ENCODE measurements at places on chromosomes 2 and 18. TPM values are rescaled to one million over a fixed set of nuclear protein-coding genes. Genes with fewer than 3 reads are reported as not detected.
A peak's percentile ranks its signal among the peaks of the same experiment; 100 is the strongest.

GRCh38 chr2:59806486-59806885 lies 747.0 kb downstream of the BCL11A start:
- DNase-seq = no peak
- no peaks in the 10 kb centered on the region for H3K27me3 ChIP-seq
- H3K4me3 ChIP-seq = no peak overlapping the region
- H3K36me3 ChIP-seq = peaks cover 5% of the 10 kb centered on the region
- H3K4me1 ChIP-seq = no peaks in the 10 kb centered on the region

- no peak for DNase-seq
- H3K36me3 ChIP-seq = no peaks in the 10 kb centered on the region
- H3K27me3 ChIP-seq = peaks cover 19% of the 10 kb centered on the region
- H3K4me1 ChIP-seq = no peaks in the 10 kb centered on the region
- H3K4me3 ChIP-seq = no peak overlapping the region
These were observed 256.4 kb downstream of the SP3 start for GRCh38 chr2:173708806-173709205.

The PLGLB1 gene
- polyA plus RNA-seq = 0.90 TPM

GRCh38 chr2:224778474-224778877 lies 62.3 kb upstream of the CCDC195 start:
- no peaks in the 10 kb centered on the region for H3K27me3 ChIP-seq
- no peaks in the 10 kb centered on the region for H3K4me1 ChIP-seq
- no peak overlapping the region for H3K27ac ChIP-seq
- H3K36me3 ChIP-seq = peaks cover 8% of the 10 kb centered on the region
- peak; percentile 50 for DNase-seq

- H3K4me3 ChIP-seq = no peak overlapping the region
- H3K27me3 ChIP-seq = no peaks in the 10 kb centered on the region
- no peak for DNase-seq
- peaks cover 16% of the 10 kb centered on the region for H3K36me3 ChIP-seq
These were observed 49.0 kb downstream of the SETBP1 start for GRCh38 chr18:44729631-44730101.

DNA sequence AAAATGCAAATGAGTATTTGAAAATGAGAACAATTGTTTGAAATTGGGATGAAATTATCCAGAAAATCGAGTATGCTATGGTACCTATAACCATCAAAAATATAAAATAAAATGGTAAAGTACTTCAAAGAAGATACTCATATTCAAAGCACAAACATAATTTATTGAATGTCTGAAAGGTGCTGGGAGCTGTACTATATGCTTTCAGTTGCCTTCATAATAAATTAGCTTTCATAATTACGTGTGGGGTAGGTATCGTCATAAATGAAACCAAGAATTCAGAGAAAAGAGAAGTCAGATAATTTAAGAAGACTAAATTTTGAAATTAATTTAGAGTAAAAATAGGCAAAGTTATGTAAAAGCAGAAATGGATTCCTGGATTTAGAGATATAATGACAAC lies 721.9 kb upstream of the ACVR2A start:
- H3K27me3 ChIP-seq = no peaks in the 10 kb centered on the region
- no peak overlapping the region for H3K4me3 ChIP-seq
- no peaks in the 10 kb centered on the region for H3K4me1 ChIP-seq
- DNase-seq = no peak
- no peak overlapping the region for H3K27ac ChIP-seq
- H3K36me3 ChIP-seq = no peaks in the 10 kb centered on the region

The CXCR1 gene
- not detected for polyA plus RNA-seq

DNA sequence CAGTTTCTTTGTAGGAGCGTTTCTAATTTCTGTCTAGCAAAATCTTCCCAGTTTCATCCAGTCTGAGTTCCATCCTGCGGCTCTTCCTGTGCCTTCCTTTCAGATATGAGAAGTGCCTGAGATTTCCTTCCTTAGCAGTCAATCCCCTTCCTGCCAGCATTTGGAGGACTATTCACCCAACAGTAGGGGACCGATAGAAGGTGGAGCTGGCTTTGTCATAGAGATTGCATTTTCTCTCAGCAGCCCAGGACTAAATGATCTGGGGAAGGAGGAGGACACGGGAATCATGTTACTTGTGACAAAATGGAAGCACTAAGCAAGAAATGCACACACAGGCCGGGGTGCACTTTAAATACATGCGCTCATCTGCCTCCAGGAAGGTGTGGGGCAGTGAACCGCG lies 5.6 kb upstream of the SMIM21 start:
- no peaks in the 10 kb centered on the region for H3K36me3 ChIP-seq
- no peak for DNase-seq
- H3K4me1 ChIP-seq = no peaks in the 10 kb centered on the region
- H3K4me3 ChIP-seq = no peak overlapping the region
- peaks cover 4% of the 10 kb centered on the region for H3K27me3 ChIP-seq

- no peaks in the 10 kb centered on the region for H3K36me3 ChIP-seq
- H3K4me1 ChIP-seq = peaks cover 2% of the 10 kb centered on the region
- no peaks in the 10 kb centered on the region for H3K27me3 ChIP-seq
- H3K27ac ChIP-seq = no peak overlapping the region
- no peak overlapping the region for H3K4me3 ChIP-seq
- no peak for DNase-seq
These were observed 146.5 kb downstream of the ASB1 start for GRCh38 chr2:238573065-238573778.

GRCh38 chr2:101478181-101479001 lies 3.5 kb upstream of the RFX8 start:
- H3K4me3 ChIP-seq = no peak overlapping the region
- no peak for DNase-seq
- H3K27me3 ChIP-seq = peaks cover 34% of the 10 kb centered on the region
- no peaks in the 10 kb centered on the region for H3K36me3 ChIP-seq
- peaks cover 6% of the 10 kb centered on the region for H3K4me1 ChIP-seq
- H3K27ac ChIP-seq = no peak overlapping the region

GRCh38 chr18:37305066-37305465 lies 260.5 kb downstream of the CELF4 start:
- no peak overlapping the region for H3K27ac ChIP-seq
- H3K36me3 ChIP-seq = no peaks in the 10 kb centered on the region
- no peak for DNase-seq
- no peaks in the 10 kb centered on the region for H3K4me1 ChIP-seq

- no peak overlapping the region for H3K27ac ChIP-seq
- H3K4me1 ChIP-seq = no peaks in the 10 kb centered on the region
- DNase-seq = no peak
- H3K4me3 ChIP-seq = no peak overlapping the region
- H3K27me3 ChIP-seq = peaks cover 4% of the 10 kb centered on the region
These were observed 118.0 kb upstream of the SRD5A2 start for GRCh38 chr2:31698722-31699121.

DNA sequence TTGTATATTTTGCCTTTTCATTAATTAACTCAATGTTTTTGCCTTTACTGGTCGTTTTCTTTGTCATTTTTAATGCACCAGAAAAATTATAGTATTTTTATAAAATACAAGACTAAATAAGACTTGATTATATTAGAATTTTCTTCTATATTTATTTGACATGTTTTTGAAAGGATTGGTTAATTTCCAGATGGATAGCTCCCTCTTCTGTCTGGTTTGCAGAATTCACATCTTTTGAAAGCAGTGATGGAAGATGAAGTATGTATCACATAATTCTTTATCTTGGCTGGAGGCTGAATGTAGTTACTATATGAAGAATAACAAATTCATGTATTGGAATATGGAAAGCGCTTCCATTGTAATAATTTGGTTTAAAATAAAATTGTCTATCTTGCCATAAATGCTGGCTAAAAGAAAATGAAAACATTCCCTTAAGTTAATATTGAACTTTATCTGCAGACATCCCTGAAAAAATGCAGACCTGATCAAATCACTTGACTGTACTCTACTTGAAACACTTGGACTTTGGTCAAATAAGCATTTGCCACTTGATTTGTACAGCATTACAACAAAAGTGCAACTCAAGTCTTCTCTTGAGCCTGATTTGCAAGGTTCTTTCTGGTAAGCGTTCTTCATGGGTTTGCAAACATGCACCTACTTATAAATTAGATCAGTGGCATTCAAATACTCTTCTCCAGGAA lies 86.3 kb upstream of the EFEMP1 start:
- no peaks in the 10 kb centered on the region for H3K36me3 ChIP-seq
- no peaks in the 10 kb centered on the region for H3K4me1 ChIP-seq
- no peak overlapping the region for H3K4me3 ChIP-seq
- DNase-seq = no peak
- H3K27me3 ChIP-seq = peaks cover 6% of the 10 kb centered on the region

The HJURP gene
- polyA plus RNA-seq = not detected

The CEBPZ gene
- 37.5 TPM for polyA plus RNA-seq

DNA sequence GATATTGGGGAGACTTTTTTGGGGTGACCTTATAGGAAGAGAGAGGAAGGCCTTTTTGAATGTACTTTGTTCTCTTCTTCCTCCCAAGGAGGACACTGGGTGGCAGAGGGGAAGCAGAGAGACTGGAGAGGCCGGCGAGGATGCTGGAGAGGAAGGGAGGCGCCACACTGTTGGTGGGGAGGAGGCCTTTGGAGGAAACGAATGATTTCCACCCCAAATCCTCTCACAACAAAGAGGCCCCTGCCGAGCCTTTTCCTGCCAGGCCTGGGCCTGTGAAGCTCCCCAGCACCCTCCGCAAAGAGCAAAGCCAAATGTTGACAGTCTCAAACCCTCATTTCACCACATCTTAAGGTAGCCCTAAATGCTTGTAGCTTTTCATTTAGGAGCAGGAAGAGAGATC lies 59.0 kb upstream of the UPP2 start:
- H3K4me3 ChIP-seq = no peak overlapping the region
- no peaks in the 10 kb centered on the region for H3K36me3 ChIP-seq
- no peak for DNase-seq
- H3K4me1 ChIP-seq = peaks cover 5% of the 10 kb centered on the region
- no peak overlapping the region for H3K27ac ChIP-seq
- peaks cover 15% of the 10 kb centered on the region for H3K27me3 ChIP-seq

The MEIS1 gene
- polyA plus RNA-seq = not detected

The OTOF gene
- not detected for polyA plus RNA-seq

The LNPK gene
- polyA plus RNA-seq = 10.1 TPM

DNA sequence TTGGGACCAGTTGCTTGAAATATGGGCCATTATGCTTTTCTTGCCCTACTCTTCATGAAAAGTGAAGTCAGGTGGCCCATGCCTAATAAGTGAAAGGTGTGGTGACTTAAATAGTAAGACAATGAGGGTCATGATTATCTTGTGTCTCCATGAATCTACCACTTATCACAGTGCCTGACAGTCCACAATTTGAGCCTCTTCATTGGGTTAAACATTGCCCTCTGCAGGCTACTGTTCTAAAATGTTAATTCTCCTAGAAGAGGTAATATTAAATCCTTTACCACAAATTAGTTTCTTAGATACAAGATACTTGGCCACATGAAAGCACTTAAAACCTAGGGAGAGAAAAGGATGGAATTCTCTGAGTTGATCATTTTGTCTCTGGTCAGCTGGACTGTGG lies 4.0 kb downstream of the EGR4 start:
- no peaks in the 10 kb centered on the region for H3K36me3 ChIP-seq
- no peak overlapping the region for H3K4me3 ChIP-seq
- DNase-seq = no peak
- H3K27ac ChIP-seq = no peak overlapping the region
- H3K27me3 ChIP-seq = peaks cover 11% of the 10 kb centered on the region

The REG1B gene
- not detected for polyA plus RNA-seq

The LCLAT1 gene
- 17.4 TPM for polyA plus RNA-seq

The SP140 gene
- polyA plus RNA-seq = 80.0 TPM

The MERTK gene
- polyA plus RNA-seq = not detected

GRCh38 chr18:22477222-22477621 lies 59.5 kb upstream of the CTAGE1 start:
- H3K27ac ChIP-seq = no peak overlapping the region
- H3K36me3 ChIP-seq = no peaks in the 10 kb centered on the region
- H3K4me3 ChIP-seq = no peak overlapping the region
- H3K4me1 ChIP-seq = no peaks in the 10 kb centered on the region

DNA sequence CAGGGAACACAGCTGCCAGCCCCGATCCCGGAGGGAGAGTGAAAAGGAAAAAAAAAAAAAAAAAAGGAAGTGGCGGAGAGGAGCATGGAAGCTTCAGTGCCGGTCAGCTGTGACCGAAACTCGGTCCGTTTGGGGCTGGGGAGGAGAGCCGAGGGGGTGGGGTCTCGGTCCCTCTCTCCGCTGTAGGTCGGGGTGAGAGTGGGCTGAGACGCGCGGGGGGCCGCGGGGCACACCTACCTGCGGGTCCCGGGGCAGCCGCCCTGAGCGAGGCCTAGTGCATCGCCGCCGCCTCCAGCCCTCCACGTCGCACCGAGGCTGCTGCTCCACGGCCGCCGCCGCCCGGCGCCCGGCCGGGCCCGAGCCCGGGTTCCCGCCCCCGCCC lies 536 bp downstream of the VPS54 start:
- peak overlapping the region; percentile 96 for H3K4me3 ChIP-seq
- peak overlapping the region; percentile 98 for H3K27ac ChIP-seq
- H3K27me3 ChIP-seq = no peaks in the 10 kb centered on the region
- no peak for DNase-seq

- H3K36me3 ChIP-seq = no peaks in the 10 kb centered on the region
- no peak overlapping the region for H3K27ac ChIP-seq
- no peak for DNase-seq
- H3K27me3 ChIP-seq = no peaks in the 10 kb centered on the region
- H3K4me1 ChIP-seq = no peaks in the 10 kb centered on the region
- no peak overlapping the region for H3K4me3 ChIP-seq
These were observed 605.2 kb downstream of the NR4A2 start for GRCh38 chr2:155727187-155727895.

DNA sequence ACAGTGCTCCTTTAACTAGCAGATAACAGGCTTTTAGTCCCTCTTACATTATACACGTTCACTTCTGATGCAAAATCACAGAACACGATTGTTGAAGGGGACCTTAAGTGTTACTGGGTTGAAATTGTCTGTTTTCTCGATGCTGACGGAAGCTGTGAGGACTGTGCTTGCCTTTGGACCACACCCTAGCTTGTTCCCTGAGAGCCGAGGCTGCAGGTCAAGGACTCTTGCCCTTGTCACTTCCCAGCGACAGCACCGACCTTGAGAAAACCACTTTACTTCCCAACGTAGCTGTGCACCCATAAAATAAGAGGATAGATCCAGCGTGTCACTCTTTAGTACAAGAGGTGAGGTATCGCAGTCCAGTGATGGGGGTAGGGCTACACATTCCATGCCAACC lies 701.0 kb downstream of the DCDC2C start:
- H3K27ac ChIP-seq = no peak overlapping the region
- no peak for DNase-seq
- no peak overlapping the region for H3K4me3 ChIP-seq
- H3K27me3 ChIP-seq = no peaks in the 10 kb centered on the region
- H3K4me1 ChIP-seq = peaks cover 2% of the 10 kb centered on the region
- no peaks in the 10 kb centered on the region for H3K36me3 ChIP-seq

The ZNF638 gene
- 42.7 TPM for polyA plus RNA-seq

The IRS1 gene
- polyA plus RNA-seq = 0.50 TPM

- H3K27me3 ChIP-seq = no peaks in the 10 kb centered on the region
- H3K36me3 ChIP-seq = peaks cover 17% of the 10 kb centered on the region
- peaks cover 64% of the 10 kb centered on the region for H3K4me1 ChIP-seq
- DNase-seq = no peak
- H3K27ac ChIP-seq = peak overlapping the region; percentile 95
- H3K4me3 ChIP-seq = peak overlapping the region; percentile 88
These were observed 3.4 kb downstream of the REL start for GRCh38 chr2:60884800-60885199.

The RNU2-63P gene
- 94.7 TPM for polyA plus RNA-seq

The METAP1D gene
- 4.7 TPM for polyA plus RNA-seq

Data from naive B cell (primary cell).